Pulmonary artery endothelial cell (primary cell): ENCODE measurements at places on chromosomes 7 and 10. TPM values are rescaled to one million over a fixed set of nuclear protein-coding genes. Genes with fewer than 3 reads are reported as not detected.

Gene KDM7A
- total RNA-seq, result 5.3 and 7.5 TPM in 2 replicates

Gene EVX1
- total RNA-seq, result not detected in 2 replicates

Gene GIMAP8
- 68.3 and 104 TPM in 2 replicates for total RNA-seq

Gene TRIL
- total RNA-seq, result 0.33 and 0.63 TPM in 2 replicates

Gene MAT1A
- not detected in 2 replicates for total RNA-seq

Gene TMEM120A
- total RNA-seq, result 29.4 and 33.8 TPM in 2 replicates

Gene COL13A1
- 33.6 and 68.0 TPM in 2 replicates for total RNA-seq

Gene IQUB
- total RNA-seq, result 0.32 and 0.33 TPM in 2 replicates

Gene MYH16
- 0.21 and 0.53 TPM in 2 replicates for total RNA-seq

Gene CUBN
- 1.4 and 2.0 TPM in 2 replicates for total RNA-seq

Gene OPALIN
- total RNA-seq, result not detected in 2 replicates

Gene TMEM196
- not detected in 2 replicates for total RNA-seq

Gene IL6
- total RNA-seq, result 8.2 and 16.3 TPM in 2 replicates

Gene RBP4
- total RNA-seq, result not detected in 2 replicates

Gene VGF
- 0.07 TPM in 1 of 2 replicates, not detected in the other for total RNA-seq

Gene TRPV5
- total RNA-seq, result not detected in 2 replicates

Gene SPDYE5
- total RNA-seq, result not detected in 2 replicates

Gene SLC37A3
- 44.9 and 50.9 TPM in 2 replicates for total RNA-seq

Gene SORBS1
- 0.26 and 3.9 TPM in 2 replicates for total RNA-seq
